ENCODE measurements at places on chromosomes 6 and 20. TPM values are rescaled to one million over a fixed set of nuclear protein-coding genes. Genes with fewer than 3 reads are reported as not detected.

- no peak for DNase-seq
- no peaks in the 10 kb centered on the region for H3K36me3 ChIP-seq
- peaks cover 2% of the 10 kb centered on the region for H3K4me1 ChIP-seq
- no peak overlapping the region for H3K4me3 ChIP-seq
Measured at GRCh38 chr20:8421981-8422380, 289.9 kb downstream of the PLCB1 start.

- no peak for DNase-seq
- H3K27me3 ChIP-seq: no peaks in the 10 kb centered on the region
- no peaks in the 10 kb centered on the region for H3K36me3 ChIP-seq
Measured at GRCh38 chr6:140729521-140729920, 1355.1 kb upstream of the CITED2 start.

DNA sequence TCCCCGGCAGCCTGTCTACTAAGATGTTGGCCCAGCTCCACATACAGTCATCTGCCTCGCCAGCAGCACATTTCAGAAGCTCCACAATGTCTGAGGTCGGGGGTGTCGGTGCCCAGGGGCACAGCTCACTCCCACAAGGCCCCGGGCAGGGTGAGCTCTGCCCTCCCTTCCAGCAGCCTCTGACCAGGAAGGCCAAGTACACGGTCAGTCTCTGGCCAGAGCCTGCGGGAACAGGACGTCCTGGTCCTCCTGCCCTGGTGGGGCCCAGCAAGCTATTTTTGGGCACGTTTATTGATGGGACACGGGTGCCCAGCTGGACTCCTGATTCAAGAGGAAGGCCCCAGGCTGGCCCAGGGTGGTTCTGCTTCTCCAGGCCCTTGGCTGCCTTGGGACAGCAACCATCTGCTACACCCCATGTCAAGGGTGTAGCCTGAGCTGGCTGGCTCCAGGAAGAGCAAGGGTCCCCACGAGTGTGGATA is 114.9 kb upstream of the PTPN1 start:
- H3K4me3 ChIP-seq: no peak overlapping the region
- H3K4me1 ChIP-seq: peaks cover 11% of the 10 kb centered on the region
- DNase-seq: no peak
- H3K27ac ChIP-seq: no peak overlapping the region

The DACT2 gene
- 0.80 TPM for total RNA-seq

The GPLD1 gene
- total RNA-seq: 0.39 TPM

The F13A1 gene
- total RNA-seq: not detected

GRCh38 chr6:17984812-17985670 is 2.4 kb downstream of the KIF13A start:
- H3K36me3 ChIP-seq: no peaks in the 10 kb centered on the region
- H3K4me3 ChIP-seq: no peak overlapping the region
- no peak for DNase-seq
- H3K4me1 ChIP-seq: peaks cover 7% of the 10 kb centered on the region
- peaks cover 62% of the 10 kb centered on the region for H3K27me3 ChIP-seq

The EZR gene
- 204 TPM for total RNA-seq

The HLA-DQA1 gene
- total RNA-seq: 6.3 TPM

The CCND3 gene
- total RNA-seq: 217 TPM

GRCh38 chr6:81897793-81898192 is 145.3 kb upstream of the TENT5A start:
- H3K27me3 ChIP-seq: no peaks in the 10 kb centered on the region
- H3K27ac ChIP-seq: no peak overlapping the region
- no peak for DNase-seq
- no peaks in the 10 kb centered on the region for H3K36me3 ChIP-seq
- H3K4me3 ChIP-seq: no peak overlapping the region

The ENPP4 gene
- 5.4 TPM for total RNA-seq

- no peak for DNase-seq
- no peak overlapping the region for H3K4me3 ChIP-seq
- H3K27me3 ChIP-seq: peaks cover 11% of the 10 kb centered on the region
- H3K4me1 ChIP-seq: no peaks in the 10 kb centered on the region
- H3K27ac ChIP-seq: no peak overlapping the region
Measured at GRCh38 chr6:75344021-75344420, 59.4 kb upstream of the TMEM30A start.

The TCEA2 gene
- total RNA-seq: 49.0 TPM

- no peak overlapping the region for H3K4me3 ChIP-seq
- no peaks in the 10 kb centered on the region for H3K36me3 ChIP-seq
- H3K27me3 ChIP-seq: no peaks in the 10 kb centered on the region
- no peak for DNase-seq
Measured at GRCh38 chr6:165704045-165704748, 41.2 kb upstream of the PDE10A start.

GRCh38 chr6:159726255-159726917 is 920 bp upstream of the WTAP start:
- no peaks in the 10 kb centered on the region for H3K27me3 ChIP-seq
- peak overlapping the region; percentile 99 for H3K27ac ChIP-seq
- peaks cover 35% of the 10 kb centered on the region for H3K4me1 ChIP-seq

DNA sequence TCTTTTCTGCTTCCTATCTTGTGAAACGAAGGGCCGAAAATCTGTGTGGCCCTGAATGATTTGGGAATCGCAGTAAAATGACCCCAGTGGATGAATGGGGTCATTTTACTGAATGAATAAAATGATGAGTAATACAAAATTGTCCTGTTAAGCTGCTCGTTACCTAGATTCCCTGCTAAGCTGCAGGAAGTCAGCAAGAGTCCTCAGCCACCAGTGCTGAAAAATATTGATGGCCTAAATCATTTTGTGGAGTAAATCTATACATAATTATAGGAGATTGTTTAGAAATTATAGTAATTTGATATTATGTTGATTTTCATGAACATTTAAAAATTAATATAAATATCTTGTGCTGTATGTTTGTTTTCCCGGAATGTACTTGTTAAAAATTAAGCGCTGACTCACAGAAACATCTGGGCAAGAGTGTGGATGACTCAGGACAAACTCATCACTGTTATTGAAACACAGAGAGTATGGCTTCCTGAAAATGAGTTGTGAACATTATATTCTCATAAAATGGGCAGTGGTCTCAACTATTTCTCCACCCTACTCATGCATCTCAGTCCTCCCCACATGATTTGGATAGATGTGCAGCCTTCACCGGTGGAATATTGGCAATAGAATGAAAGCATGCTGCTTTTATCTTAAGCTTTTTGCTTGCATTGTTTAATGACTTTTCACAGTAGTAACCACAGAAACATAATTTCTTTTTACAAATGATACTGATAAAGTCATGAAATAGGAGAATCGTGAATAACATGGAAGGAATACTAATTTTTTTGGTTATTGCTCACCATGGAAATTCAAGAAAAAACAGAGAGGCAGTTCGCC is 36.2 kb upstream of the RGS17 start:
- no peak overlapping the region for H3K4me3 ChIP-seq
- H3K27me3 ChIP-seq: no peaks in the 10 kb centered on the region
- no peak for DNase-seq
- no peaks in the 10 kb centered on the region for H3K36me3 ChIP-seq

The BICRAL gene
- total RNA-seq: 14.2 TPM

DNA sequence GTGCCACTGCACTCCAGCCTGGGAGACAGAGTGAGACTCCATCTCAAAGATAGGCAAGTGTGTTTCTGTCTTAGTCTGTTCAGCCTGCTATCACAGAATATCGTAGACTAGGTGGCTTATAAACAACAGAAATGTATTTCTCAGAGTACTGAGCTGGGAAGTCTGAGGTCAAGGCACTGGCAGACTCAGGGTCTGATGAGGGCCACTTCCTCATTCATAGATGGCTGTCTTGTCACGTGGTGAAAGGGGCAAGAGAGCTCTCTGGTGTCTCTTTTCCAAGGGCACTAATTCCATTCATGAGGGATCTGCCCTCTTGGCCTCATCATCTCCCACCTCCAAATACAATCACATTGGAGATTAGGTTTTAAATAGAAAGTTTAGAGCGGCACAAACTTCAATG is 95.6 kb upstream of the PHACTR3 start:
- DNase-seq: no peak
- H3K27ac ChIP-seq: no peak overlapping the region
- no peaks in the 10 kb centered on the region for H3K36me3 ChIP-seq
- H3K4me3 ChIP-seq: no peak overlapping the region
- H3K4me1 ChIP-seq: no peaks in the 10 kb centered on the region
- peaks cover 9% of the 10 kb centered on the region for H3K27me3 ChIP-seq

The ULBP2 gene
- total RNA-seq: 0.14 TPM

DNA sequence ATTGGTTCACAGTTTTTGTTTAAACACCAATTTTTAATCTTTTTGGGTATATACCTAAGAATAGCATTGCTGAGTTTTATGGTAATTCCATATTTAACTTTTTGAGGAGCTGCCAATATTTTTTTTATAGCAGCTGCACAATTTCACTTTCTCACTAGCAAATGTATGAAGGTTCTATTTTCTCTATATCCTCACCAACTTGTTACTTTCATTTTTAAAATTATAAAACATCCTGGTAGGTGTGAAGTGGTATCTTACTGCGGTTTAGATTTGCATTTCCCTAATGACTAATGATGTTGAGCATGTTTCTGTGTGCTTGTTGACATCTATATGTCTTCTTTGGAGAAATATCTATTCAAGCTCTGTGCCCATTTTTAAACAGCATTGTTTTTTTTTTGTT is 452.1 kb downstream of the GRIK2 start:
- no peak for DNase-seq
- no peak overlapping the region for H3K4me3 ChIP-seq
- H3K4me1 ChIP-seq: no peaks in the 10 kb centered on the region
- H3K27ac ChIP-seq: no peak overlapping the region
- no peaks in the 10 kb centered on the region for H3K36me3 ChIP-seq

The EXOC2 gene
- total RNA-seq: 53.3 TPM

The IP6K3 gene
- not detected for total RNA-seq

- no peaks in the 10 kb centered on the region for H3K4me1 ChIP-seq
- H3K36me3 ChIP-seq: no peaks in the 10 kb centered on the region
- H3K4me3 ChIP-seq: no peak overlapping the region
Measured at GRCh38 chr6:78324213-78324612, 543.1 kb upstream of the IRAK1BP1 start.

DNA sequence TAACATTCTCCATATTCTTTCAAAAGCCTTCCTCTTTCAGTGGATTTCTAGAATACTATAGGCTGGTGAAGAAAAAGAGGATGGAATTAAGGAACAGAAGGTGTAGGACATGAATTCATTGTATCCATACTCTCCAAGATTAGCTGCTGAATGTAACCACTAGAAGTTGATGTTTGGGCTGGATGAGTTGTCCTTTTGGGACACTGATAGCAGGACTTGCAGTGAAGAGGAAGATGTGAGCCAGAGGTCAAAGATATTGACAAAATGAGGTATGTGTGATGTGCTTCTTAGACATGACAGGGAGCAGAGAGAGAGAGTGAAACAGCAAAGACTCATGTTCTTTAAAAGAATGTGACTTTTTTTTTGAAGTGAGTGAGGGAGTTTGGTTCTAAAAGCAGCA is 134.3 kb upstream of the MAN1A1 start:
- no peak overlapping the region for H3K27ac ChIP-seq
- DNase-seq: no peak
- H3K4me1 ChIP-seq: peaks cover 1% of the 10 kb centered on the region
- peaks cover 11% of the 10 kb centered on the region for H3K36me3 ChIP-seq
- no peak overlapping the region for H3K4me3 ChIP-seq

GRCh38 chr20:38706509-38706908 is 17.8 kb upstream of the SLC32A1 start:
- H3K4me3 ChIP-seq: no peak overlapping the region
- H3K27ac ChIP-seq: no peak overlapping the region
- DNase-seq: no peak
- peaks cover 1% of the 10 kb centered on the region for H3K27me3 ChIP-seq

- no peak for DNase-seq
- H3K27ac ChIP-seq: no peak overlapping the region
- peaks cover 11% of the 10 kb centered on the region for H3K4me1 ChIP-seq
- H3K4me3 ChIP-seq: no peak overlapping the region
Measured at GRCh38 chr20:19544684-19545083, 213.4 kb upstream of the RIN2 start.

The DDR1 gene
- total RNA-seq: 13.7 TPM

DNA sequence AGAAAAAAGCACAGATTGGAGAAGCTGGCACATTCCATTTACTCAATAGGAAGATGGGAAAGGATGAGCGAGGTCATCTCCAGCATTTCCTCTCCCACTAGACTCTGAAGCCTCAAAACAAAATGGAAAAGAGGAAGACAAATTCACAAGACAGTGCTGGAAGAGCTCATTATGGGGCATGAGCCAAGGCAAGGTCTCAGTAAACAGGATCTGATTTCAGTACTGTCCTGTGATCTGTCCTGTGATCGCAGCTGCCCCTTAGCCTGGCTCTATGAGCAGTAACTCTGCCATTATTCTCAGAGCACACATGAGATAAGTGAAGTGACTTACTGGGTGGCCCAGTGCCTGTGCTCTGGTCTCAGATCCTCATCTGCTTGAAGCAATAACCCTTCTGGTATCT is 68.1 kb upstream of the SLC4A11 start:
- no peak overlapping the region for H3K4me3 ChIP-seq
- no peak overlapping the region for H3K27ac ChIP-seq
- DNase-seq: no peak
- H3K27me3 ChIP-seq: no peaks in the 10 kb centered on the region
- peaks cover 4% of the 10 kb centered on the region for H3K36me3 ChIP-seq

The ZNF165 gene
- 0.34 TPM for total RNA-seq

The PSMG4 gene
- total RNA-seq: 26.4 TPM

GRCh38 chr6:134738211-134738885 is 211.6 kb downstream of the ALDH8A1 start:
- peaks cover 18% of the 10 kb centered on the region for H3K27me3 ChIP-seq
- H3K36me3 ChIP-seq: no peaks in the 10 kb centered on the region
- H3K4me1 ChIP-seq: no peaks in the 10 kb centered on the region

DNA sequence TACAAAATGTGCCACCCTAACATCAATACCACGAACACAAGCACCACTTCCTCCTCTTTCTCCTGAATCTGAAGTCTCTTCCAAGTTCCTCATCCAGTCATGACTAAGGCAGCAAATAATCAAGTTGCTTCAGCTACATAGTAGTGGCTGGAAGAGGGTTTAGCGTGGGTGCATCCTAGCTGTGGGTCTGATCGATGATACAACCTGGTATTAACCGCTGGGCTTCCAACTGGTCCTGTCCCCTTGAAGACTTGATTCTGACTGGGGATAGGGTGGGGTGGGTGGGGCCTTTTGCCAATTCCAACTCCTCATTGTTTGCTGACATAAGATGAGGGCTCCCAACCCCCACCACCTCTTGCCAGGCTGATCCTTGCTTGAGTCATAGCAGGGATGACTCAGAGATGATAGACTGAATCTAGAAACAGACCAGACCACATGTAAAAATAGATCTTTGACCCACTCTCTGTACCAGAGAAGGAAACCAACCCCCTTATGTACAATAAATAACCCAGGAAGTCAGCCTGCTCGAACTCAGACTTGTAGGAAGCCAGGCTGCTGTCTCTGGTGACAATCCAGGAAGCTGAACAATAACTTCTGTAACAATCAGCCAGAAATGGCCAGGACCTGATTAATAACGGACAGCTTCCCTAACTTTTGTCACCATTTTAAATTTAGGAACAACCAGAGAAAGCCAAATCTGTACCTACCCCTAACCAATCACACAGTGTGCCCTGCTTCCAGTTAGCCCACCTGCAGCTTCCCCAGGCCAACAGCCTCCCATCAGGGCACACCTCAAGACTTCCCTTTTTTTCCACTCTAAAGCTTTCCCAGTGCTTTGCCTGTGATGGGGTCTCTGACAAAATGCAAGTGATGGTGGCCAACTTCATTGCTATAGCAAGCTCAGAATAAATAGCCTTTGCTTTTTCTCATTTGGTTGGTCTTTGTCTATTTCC is 68.9 kb upstream of the FAM184A start:
- peak; percentile 28 for DNase-seq
- H3K27ac ChIP-seq: peak overlapping the region; percentile 79
- H3K4me1 ChIP-seq: peaks cover 55% of the 10 kb centered on the region
- H3K27me3 ChIP-seq: no peaks in the 10 kb centered on the region
- H3K36me3 ChIP-seq: peaks cover 14% of the 10 kb centered on the region

- no peaks in the 10 kb centered on the region for H3K27me3 ChIP-seq
- peaks cover 71% of the 10 kb centered on the region for H3K36me3 ChIP-seq
- DNase-seq: no peak
- peaks cover 49% of the 10 kb centered on the region for H3K4me1 ChIP-seq
Measured at GRCh38 chr6:79034865-79035264, 43.2 kb downstream of the PHIP start.
